ENCODE measurements at places on chromosomes 5 and 9. TPM values are rescaled to one million over a fixed set of nuclear protein-coding genes. Genes with fewer than 3 reads are reported as not detected.

- peaks cover 16% of the 10 kb centered on the region for H3K4me1 ChIP-seq
- DNase-seq: no peak
- no peak overlapping the region for H3K27ac ChIP-seq
- H3K36me3 ChIP-seq: peaks cover 12% of the 10 kb centered on the region
- H3K27me3 ChIP-seq: no peaks in the 10 kb centered on the region
These were observed 17.9 kb downstream of the COL27A1 start for GRCh38 chr9:114172981-114173833.

DNA sequence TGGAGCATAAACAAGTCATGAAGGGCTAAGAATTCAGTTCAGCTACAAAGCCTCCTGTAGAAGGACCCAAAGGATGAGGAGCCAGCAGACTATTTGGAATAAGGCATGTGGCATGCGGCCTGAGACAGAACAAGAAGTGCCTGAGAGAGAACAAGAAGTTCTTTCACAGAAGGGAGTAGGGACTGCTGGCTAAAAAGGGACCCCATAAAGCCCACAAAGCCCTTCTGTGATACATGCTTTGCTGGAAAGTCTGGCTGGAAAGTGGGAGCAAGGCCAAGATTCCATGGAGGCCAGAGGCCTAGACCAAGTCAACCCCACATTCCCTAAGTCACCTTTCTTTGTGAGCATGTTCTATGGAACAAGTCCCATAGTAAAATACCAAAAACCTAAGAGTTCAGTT lies 35.9 kb upstream of the UBAP2 start:
- no peaks in the 10 kb centered on the region for H3K4me1 ChIP-seq
- peaks cover 14% of the 10 kb centered on the region for H3K36me3 ChIP-seq
- no peak for DNase-seq
- no peak overlapping the region for H3K4me3 ChIP-seq
- H3K27me3 ChIP-seq: no peaks in the 10 kb centered on the region

DNA sequence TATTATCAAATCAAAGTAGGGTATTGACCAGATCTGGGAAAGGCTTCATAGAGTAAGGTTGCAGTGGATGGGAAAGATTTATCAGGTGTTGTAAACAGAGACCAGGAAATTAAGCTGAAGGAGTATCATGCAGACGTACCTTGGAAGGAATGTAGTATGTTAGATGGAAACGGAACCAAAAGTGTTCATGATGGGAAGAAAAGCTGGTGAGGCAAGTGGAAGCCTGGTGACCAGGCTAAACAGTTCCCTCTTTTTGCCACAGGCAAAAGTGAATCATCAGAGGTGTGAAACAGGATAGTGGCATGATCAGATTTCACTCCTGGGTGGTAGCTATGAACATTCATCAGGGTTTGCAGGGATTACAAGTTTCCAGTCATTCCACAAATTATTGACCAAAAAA lies 780.1 kb upstream of the DMAC1 start:
- no peak overlapping the region for H3K27ac ChIP-seq
- H3K36me3 ChIP-seq: peaks cover 5% of the 10 kb centered on the region
- no peaks in the 10 kb centered on the region for H3K27me3 ChIP-seq
- DNase-seq: no peak
- no peaks in the 10 kb centered on the region for H3K4me1 ChIP-seq
- H3K4me3 ChIP-seq: no peak overlapping the region

- H3K27ac ChIP-seq: no peak overlapping the region
- H3K4me1 ChIP-seq: no peaks in the 10 kb centered on the region
- no peaks in the 10 kb centered on the region for H3K36me3 ChIP-seq
- no peak overlapping the region for H3K4me3 ChIP-seq
These were observed 384.0 kb upstream of the IRX4 start for GRCh38 chr5:2266641-2267240.

GRCh38 chr9:73565833-73566465 lies 414.3 kb downstream of the ANXA1 start:
- peak; percentile 4 for DNase-seq
- no peak overlapping the region for H3K4me3 ChIP-seq
- no peak overlapping the region for H3K27ac ChIP-seq
- no peaks in the 10 kb centered on the region for H3K4me1 ChIP-seq

DNA sequence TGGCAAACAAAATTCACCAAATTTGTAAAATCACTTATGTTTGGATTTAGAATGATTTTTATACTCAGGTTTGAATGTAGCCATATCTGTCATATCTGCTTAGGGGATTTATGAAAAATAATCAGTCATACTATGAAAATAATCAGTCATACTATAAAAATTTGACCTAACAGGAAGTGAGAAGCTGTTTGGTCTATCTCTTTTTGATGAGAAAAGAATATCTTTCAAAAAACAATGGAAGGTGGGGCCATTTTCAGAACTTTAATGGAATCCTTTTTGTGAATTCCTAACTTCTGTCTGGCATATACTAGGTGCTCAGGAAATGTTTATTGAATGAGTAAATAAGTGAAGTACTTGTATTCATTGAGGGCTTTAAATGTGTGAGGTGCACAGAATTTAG lies 70.1 kb downstream of the CWC27 start:
- H3K4me1 ChIP-seq: no peaks in the 10 kb centered on the region
- peaks cover 4% of the 10 kb centered on the region for H3K36me3 ChIP-seq
- H3K4me3 ChIP-seq: no peak overlapping the region
- H3K27me3 ChIP-seq: no peaks in the 10 kb centered on the region
- DNase-seq: no peak

ARSI gene
- total RNA-seq: 5.7 TPM

FYB1 gene
- total RNA-seq: 33.9 TPM

CRHBP gene
- 0.58 TPM for total RNA-seq
